ENCODE measurements at places on chromosomes 5 and 9. TPM values are rescaled to one million over a fixed set of nuclear protein-coding genes. Genes with fewer than 3 reads are reported as not detected.

Gene PCSK1
- 0.17 TPM for total RNA-seq

Gene TMOD1
- total RNA-seq: 205 TPM

- DNase-seq: no peak
Measured at GRCh38 chr9:88106492-88106891, 31.8 kb downstream of the SPATA31C2 start.

GRCh38 chr9:89470224-89470839 lies 27.6 kb downstream of the SEMA4D start:
- DNase-seq: no peak

DNA sequence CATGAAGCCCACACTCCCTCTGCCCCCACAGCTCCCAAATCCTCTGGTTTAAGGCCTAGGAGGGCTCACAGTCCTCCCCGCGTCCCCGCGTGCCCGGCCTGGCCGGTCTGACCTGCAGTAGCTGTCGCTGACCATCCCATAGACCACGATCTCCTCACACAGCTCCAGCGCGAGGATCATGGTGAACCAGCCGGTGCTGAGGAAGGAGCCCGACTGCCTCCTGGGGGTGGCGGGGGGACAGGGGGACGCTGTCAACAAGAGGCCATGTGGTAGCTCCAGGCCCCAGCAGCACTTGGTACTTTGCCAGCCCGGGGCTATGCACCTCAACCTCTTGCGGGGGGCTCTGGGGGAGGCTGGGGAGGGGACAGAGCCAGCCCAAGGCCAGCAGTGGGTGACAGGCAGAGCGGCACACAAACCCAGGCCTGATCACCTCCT lies 7.0 kb downstream of the ST6GALNAC4 start:
- no peak for DNase-seq

DNA sequence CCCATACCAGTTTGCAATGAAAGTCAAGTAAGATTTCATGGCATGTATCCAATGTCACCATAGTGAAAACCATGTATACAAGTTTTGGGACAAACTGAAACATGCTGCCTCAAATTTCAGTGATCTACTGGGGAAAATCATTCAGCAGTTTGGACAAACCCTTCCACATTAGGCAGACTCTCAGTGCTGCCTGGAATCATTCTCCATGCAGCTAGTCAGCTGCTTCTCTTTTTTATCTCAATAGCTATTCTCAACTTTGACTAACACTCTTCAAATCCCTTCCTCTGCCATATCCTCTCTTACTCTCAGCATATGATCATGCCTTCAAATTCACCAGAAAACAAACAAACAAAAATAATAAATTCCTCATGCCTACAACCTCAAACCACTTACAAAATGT lies 323.3 kb downstream of the MAN2A1 start:
- no peak for DNase-seq

DNA sequence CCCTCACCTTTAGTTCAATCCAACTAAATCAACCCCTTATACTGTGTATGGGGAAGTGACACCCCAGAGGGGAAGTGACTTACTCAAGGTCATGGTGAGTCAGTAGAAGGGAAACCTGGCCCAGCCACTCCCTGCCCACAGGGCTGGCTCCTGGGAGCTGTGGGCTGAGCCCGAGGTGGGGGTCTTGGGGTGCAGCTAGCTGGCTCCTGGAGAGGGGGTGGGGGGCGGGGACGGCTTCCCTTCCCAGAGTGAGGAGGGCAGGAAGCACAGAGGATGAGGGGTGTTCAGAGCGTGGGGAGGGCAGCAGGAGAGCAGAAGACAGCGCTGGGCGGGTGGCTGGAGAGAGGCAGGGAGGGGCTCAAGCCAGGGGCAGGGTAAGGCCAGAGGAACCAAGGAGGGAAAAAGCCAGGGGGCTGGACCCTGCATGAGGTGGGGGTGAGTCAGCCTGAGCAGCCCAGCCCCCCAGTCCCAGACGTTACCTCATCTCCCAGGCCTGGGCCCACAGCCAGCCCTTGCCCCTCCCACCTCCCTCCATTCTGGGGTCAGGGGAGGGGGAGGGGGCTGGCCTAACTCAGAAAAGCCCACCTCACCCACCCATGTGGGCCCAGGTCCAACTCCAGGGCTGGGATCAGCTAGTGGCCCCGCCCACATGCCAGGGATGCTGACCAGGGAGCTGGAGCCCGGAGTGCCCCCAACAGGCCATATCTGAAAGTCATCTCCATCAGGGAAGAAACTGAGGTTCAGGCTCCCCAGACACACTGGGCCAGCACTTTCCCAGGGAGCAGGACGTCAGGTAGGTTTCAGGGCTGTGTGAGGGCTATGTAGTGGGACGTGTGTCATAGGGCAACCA lies 2.8 kb downstream of the PDLIM7 start:
- peak; percentile 70 for DNase-seq

- DNase-seq: no peak
Measured at GRCh38 chr9:69569738-69570451, 102.3 kb downstream of the APBA1 start.

GRCh38 chr5:140311011-140311467 lies 8.1 kb upstream of the PFDN1 start:
- no peak for DNase-seq

GRCh38 chr5:116824751-116825438 lies 250.3 kb upstream of the SEMA6A start:
- no peak for DNase-seq

DNA sequence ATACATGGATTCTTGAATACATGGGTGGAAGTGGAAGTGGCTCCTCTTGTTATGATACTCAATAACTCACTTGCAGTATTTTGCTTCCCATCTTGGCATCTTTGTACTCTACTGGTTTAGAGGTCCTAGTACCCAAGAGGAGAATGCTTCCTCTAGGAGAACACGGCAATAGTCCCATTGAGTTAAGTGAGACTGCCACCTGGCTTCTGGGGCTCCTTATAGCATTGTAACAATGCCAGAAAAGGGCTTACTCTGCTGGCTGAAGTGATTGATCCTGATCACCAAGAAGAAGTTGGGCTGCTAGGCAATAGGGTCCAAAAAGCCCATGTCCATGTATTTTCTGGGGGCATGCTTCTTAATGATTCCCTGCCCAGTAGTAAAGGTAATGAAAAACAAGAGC lies 627.6 kb upstream of the SGCD start:
- no peak for DNase-seq

GRCh38 chr9:127167560-127168326 lies 45.3 kb upstream of the ANGPTL2 start:
- DNase-seq: no peak

DNA sequence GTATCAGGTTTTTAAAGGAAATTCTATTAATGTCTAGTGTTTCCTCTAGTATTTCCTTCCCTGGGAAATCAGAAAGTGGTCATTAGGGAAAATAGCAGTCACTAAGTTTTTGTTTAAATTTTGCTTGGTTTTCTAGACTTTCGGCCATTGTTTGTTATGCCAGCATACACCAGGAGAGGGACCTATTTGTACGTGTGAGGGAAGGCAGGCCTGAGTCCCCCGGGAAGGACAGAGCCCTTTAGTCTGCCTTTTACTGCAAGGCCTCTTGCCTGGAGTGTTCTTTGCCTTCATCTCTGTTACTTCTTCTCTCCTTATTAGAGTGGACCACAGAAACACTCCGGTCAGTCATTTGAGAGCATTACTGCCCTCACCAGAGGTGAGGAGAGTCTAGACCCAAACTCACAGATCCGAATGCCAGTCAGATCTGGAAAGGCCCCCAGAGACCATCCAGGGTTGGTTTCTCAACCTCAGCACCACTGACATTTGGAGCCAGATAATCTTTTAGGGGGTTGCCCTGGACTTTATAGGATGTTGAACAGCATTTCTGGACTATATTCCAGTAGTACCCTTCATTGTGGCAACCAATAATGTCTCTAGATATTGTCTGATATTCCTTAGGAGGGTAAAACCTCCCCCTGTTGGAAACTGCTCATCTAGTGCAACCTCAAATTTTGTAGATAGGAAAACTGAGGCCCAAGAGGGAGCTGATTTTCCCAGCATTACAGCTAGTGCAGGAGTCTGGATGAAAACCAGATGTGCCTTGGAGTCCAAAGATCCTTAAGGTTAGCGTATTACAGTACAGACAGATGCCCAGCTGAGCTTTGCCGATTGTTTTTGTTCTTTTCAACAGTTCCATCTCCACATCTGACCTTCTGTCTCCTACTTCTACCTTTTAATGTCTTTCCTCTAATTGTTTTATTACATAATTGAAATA lies 93.0 kb upstream of the NIPAL4 start:
- peak; percentile 33 for DNase-seq

- DNase-seq: peak; percentile 49
Measured at GRCh38 chr5:160133071-160133917, 14.0 kb upstream of the PWWP2A start.

DNA sequence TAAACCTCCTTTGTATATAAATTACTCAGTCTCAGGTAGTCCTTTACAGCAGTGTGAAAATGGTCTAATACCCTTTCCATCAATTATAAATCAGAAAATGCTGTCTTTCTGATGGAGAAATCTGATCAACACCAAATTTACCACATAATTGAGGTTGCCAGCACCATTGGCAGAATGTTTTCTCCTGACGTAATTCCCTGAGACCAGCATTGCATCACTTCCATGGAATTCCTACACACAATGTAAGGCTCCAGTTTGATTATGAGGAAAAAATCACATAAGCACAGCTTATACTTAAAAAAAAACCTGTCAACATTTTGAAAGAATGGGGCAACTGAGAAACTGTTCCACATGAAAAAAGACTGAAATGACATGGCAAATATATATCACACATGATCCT lies 618.7 kb upstream of the CDH6 start:
- no peak for DNase-seq

GRCh38 chr5:78653031-78653430 lies 4.5 kb upstream of the LHFPL2 start:
- DNase-seq: no peak

DNA sequence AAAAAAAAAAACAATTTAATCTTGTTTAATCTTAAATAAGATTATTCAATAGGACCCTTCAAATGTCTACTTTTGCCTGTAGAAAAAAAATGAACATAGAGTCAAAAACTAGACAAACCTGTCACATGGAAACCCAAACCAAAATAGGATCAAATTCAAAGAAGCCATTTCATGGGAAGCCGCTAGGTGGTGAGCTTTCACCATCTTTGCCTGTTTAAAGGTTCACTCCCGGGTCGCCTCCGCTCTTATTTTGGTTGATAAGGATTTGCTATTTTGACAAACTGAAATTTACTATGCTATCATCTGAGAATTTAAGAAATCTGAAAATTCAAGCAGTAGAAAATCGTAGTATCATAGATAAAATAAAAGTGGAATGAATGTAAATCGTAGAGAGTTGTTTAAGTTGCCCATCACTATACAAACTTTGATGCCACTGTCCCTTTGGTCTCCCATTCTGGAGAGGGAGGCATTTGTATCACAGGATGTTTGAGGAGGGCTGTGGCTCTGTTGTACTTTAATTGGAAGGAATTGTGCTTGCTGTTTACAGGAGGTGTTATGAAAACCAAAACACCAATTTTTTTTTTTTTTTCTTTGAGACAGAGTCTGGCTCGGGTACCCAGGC lies 43.5 kb upstream of the DNAH5 start:
- no peak for DNase-seq

DNA sequence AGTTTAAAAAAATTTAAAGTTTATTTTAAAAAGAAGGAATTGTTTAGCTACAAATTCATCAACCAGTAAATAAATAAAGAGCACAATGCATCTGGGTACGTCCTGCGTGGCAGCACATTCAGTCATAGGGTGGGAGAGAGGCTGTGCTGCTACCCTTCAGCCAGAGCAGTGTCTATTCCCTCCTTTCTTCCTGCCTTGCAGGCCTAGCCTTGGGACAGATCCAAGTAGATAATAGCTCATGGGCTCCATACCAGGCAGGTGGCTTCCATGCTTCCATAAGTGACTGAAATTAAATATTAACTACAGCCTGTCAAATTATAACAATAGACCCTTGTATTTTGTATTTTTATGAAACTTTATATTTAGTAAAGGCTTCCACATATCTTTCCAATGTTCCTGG lies 408.3 kb upstream of the RGMB start:
- DNase-seq: no peak
